Brain microvascular endothelial cell (primary cell): ENCODE measurements at places on chromosomes 13 and 19.
A peak's percentile ranks its signal among the peaks of the same experiment; 100 is the strongest.

DNA sequence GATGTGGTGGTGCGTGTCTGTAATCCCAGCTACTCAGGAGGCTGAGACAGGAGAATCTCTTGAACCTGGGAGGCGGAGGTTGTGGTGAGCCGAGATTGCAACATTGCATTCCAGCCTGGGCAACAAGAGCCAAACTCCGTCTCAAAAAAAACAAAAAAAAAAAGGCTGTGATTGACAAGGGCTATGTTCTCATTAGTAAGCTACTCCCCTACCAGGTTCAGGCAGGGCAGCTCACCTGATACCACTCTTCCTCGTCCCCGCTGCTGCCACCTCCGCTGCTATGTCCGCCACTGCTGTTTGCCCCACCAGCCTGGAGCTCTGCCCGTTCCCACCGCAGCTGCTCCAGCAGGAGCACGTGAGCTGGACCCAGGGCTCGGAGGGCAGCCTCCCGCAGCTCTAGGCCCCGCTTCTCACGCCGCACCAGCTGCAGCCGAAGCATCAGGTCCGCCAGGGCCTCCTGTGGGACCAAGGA is 9.4 kb downstream of the USHBP1 start:
- DNase-seq = no peak

DNA sequence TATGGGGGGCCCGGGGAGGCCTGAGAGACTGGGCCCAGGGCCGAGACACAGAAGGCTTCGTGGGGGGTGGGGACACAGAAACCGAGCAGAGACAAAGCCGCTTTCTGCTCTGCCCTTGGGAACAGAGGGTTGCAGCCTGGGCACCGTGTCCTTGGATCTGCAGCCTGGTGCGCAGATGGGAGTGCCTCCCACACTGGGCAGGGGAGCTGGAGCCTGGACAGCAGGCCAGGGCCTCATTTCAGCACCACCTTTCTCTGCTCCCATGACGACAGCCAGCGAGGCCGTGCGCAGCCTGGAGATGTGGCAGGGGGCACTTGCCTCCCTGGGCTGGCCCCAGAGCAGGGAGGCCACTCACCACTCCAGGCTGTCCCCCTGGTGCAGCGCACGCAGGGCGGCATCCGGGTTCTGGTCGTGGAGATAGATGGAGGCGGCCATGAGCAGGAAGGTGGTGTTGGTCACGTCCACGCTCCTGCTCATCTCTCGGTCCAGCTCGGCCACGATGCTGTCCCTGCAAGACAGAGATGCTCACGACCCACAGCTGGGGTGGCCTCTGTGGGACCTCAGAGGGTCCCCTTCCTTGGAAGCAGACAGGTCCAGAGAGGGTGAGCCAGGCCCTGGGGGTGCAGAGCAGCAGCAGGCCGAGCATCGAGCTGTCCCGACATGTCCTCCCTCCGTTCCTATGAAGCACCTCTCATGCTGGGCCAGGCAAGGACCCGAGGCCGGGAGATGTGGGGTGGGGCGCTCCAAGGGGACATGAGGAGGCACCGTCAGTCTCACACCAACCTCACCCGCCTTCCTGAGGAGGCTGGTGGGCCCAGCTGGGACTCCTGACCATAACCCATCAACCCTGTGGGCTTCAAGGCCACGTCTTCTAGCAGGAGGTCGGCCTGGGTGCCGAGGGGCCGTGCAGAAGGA is 10.9 kb upstream of the CERS1 start:
- no peak for DNase-seq

- DNase-seq = no peak
These were observed 30.3 kb downstream of the LYL1 start for GRCh38 chr19:13072188-13072908.

- no peak for DNase-seq
These were observed 2.9 kb downstream of the NOTCH3 start for GRCh38 chr19:15197942-15198341.

- DNase-seq = no peak
These were observed 143.3 kb upstream of the FREM2 start for GRCh38 chr13:38543561-38543960.

- DNase-seq = no peak
These were observed 6.9 kb downstream of the EDNRB start for GRCh38 chr13:77911751-77912150.

DNA sequence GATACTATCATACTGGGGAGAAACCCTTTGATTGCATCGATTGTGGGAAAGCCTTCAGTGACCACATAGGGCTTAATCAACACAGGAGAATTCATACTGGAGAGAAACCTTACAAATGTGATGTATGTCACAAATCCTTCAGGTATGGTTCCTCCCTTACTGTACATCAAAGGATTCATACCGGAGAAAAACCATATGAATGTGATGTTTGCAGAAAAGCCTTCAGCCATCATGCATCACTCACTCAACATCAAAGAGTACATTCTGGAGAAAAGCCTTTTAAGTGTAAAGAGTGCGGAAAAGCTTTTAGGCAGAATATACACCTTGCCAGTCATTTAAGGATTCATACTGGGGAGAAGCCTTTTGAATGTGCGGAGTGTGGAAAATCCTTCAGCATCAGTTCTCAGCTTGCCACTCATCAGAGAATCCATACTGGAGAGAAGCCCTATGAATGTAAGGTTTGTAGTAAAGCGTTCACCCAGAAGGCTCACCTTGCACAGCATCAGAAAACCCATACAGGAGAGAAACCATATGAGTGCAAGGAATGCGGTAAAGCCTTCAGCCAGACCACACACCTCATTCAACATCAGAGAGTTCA is 12.9 kb upstream of the ZNF470 start:
- no peak for DNase-seq

GRCh38 chr13:76750126-76750525 is 136.1 kb downstream of the KCTD12 start:
- no peak for DNase-seq

GRCh38 chr19:29663861-29664752 is 1.2 kb upstream of the PLEKHF1 start:
- DNase-seq = peak; percentile 21

GRCh38 chr13:107104631-107105030 is 536.7 kb upstream of the ARGLU1 start:
- peak; percentile 9 for DNase-seq

GRCh38 chr13:30346789-30347167 is 39.4 kb upstream of the KATNAL1 start:
- DNase-seq = no peak

GRCh38 chr19:15517778-15518177 is 9.5 kb downstream of the CYP4F22 start:
- no peak for DNase-seq

GRCh38 chr13:93670866-93671265 is 444.3 kb downstream of the GPC6 start:
- DNase-seq = no peak

DNA sequence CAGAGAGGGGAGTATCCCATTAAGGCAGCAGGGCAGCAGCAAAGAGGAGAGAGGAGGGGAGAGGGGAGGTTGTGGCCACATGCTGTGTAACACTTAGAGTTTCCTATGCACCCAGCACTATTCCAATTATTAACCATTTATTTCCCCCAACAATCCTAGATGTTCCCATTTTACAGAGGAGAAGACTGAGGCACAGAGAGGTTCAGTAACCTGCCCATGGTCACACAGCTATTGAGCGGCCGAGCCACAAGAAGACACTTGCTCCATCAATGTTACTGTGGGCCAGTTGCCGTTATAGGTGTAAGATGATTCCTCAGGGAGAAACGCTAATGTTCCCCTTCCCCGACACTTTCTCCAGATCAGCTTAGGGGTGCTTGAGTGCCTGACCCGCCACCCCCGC is 69.2 kb downstream of the INSR start:
- DNase-seq = no peak

DNA sequence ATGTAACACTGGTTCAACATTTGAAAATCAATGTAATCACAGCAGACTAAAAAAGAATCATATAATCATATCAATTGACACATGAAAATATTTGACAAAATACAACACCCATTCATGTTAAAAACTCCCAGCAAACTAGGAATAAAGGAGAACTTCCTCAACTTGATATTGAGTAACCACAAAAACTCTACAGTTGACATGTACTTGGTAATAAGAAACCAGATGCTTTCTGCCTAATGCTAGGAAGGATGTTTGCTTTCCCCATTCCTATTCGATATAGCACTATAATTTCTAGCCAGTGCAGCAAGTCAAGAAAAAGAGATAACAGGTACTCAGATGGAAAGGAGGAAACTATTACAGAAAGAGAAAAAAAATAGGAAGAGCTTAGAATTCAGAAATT is 26.9 kb downstream of the UFM1 start:
- DNase-seq = no peak

GRCh38 chr13:113327391-113327765 is 30.3 kb downstream of the LAMP1 start:
- no peak for DNase-seq
